ENCODE measurements at places on chromosomes 5 and 9.

DNA sequence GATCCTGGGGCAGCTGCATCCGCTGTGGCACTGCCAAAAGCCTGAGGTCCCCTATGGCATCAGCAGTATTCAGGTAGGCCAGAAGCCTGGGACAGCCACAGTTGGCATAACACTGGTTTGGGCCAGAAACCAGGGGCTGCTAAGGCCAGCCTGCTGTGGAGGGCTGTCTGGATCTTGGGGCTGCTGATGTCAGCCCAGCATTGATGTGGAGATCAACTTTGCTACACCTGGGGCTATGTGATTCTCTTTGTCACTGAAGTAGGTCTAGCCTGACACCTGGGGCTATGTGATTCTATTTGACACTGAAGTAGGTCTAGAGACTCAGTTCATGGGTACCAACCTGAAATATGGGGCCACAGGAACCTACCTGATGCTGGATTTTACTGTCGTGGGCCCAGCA is 411.5 kb downstream of the RASEF start:
- no peak for DNase-seq

GRCh38 chr9:105421154-105421553 is 26.7 kb upstream of the FSD1L start:
- DNase-seq = no peak

DNA sequence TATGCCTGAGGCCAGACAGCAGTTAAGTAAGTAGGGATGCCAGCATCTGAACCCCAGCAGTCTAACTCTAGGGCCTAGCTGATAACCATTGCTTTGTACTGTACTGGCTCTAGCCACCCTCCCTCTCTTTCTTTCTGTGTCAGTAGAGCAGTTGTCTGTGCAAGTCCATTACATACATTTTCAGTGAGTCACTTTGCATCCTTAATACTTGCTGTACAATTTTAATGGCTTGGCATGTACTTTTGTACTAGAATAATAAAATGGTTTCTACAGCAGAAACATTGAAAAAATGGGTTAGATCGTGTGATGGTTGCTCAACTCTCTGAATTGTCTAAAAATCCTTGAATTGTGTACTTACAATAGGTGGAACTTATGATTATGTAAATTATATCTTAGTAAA is 1.5 kb upstream of the TTC39B start:
- no peak for DNase-seq

DNA sequence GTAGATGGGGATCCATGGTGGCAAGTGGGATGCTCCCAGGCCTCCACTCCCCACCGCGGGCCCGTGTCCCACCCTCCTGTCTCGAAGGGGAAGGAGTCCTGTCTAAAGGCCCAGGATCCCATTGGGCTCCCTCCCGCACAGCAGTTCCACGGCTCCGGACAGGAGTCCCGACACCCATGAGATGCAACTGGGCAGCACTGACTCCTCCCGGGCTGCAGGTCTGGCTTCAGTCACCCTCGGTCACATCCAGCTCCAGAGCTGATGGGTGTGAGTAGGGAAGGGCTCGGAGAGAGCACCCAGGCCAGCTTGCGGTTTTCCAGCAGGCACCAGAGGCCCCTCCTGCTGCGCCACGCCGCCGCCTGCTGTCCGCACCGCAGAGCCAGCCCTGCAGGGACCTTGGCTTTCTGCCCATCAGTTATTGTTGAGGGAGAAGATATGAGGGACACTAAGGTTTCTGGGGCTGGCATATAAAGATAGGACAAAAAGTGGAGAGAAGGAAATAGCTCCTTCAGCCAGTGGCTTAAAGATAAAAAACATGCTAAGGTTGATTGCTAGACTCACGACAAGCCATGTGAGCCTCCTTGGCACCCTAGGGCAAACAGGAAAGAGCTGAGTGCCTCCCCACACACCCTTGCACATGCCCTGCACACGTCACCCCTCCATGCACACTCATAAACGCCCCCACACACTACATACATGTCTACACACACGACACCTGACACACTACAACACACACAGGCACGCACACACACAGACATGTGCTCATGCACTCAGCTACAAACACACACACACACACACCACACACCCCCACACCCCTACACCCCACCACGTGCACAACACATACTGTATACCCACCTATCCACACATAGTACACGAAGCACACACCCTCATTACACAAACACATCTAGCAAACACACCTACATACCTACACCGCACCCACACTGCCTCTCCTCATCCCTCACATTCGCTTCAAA is 79.0 kb downstream of the AK8 start:
- no peak for DNase-seq

DNA sequence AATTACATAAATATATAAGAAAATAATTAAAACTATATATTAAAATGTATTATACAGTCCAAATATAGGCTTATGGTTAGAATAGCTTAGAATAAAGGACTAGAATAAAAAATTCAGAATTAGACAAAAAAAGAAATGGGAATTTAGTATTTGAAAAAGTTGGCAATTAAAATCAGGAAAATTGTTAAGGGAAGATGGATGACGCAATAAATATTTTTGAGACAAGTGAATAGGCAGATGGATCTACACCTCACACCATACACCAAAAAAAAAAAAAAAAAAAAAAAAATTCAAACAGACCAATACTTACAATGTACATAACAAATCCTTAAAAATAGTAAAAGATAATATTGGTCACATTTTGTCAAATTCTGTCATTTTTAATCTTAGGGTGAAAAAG is 200.7 kb downstream of the TMEM232 start:
- no peak for DNase-seq

DNA sequence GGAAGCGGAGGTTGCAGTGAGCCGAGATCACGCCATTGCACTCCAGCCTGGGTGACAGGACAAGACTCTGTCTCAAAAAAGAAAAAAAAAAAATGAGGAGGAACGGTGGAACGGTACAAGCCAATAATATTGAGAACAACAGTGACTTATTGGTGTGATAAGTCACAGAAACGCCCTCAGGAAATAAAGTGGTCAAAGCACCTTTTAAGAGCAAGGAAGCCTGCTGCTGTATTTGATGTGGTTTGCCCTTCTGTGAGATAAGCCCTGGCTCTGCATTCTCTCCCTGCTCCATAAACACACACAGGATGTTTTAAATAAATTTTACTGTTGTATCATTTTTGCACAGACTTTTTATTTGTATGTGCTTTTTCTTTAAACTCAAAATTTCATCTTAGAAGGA is 269.9 kb upstream of the MSX2 start:
- no peak for DNase-seq

GRCh38 chr9:70923961-70924360 is 197.5 kb downstream of the TRPM3 start:
- DNase-seq = no peak

- no peak for DNase-seq
Observed at GRCh38 chr5:148859703-148860102, 33.3 kb downstream of the ADRB2 start.

- DNase-seq = no peak
Observed at GRCh38 chr9:86410281-86410680, 56.1 kb upstream of the TUT7 start.

DNA sequence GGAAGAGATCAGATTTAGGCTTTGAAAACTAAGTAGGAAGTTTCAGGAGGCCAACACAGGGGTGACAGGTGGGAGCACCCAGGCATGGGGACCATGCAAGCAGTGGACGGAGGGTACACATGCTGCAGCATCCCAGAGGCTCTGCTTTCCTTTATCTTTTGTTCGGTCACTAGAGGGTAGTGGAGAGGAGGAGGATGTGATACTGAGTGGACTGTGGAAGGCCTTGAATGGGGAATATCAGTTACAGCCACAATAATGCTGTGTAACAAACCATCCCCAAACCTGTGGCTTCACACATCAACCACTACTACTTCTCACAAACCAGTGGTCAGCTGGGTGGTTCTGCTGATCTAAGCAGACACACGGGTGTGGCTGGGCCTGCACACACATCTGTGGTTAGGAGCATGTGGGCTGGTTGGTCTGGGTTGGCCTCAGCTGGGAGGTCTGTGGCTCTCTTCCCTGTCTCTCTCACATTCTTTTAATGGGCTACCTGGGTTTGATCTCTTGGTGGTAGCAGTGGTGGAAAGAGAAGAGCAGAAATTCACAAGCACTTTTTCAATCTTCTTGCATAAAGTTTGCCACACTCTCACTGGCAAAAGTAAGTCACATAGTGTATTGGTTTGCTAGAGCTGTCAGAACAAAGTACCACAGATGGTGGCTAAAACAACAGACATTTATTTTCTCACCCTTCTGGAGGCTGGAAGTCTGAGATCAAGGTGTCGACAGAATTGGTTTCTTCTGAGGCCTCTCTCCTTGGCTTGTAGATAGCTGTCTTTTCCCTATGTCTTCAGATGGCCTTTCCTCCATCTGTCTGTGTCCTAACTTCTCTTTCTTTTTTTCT is 238.7 kb downstream of the AGTPBP1 start:
- DNase-seq = no peak

GRCh38 chr9:136051837-136052471 is 43.1 kb downstream of the NACC2 start:
- peak; percentile 52 for DNase-seq

DNA sequence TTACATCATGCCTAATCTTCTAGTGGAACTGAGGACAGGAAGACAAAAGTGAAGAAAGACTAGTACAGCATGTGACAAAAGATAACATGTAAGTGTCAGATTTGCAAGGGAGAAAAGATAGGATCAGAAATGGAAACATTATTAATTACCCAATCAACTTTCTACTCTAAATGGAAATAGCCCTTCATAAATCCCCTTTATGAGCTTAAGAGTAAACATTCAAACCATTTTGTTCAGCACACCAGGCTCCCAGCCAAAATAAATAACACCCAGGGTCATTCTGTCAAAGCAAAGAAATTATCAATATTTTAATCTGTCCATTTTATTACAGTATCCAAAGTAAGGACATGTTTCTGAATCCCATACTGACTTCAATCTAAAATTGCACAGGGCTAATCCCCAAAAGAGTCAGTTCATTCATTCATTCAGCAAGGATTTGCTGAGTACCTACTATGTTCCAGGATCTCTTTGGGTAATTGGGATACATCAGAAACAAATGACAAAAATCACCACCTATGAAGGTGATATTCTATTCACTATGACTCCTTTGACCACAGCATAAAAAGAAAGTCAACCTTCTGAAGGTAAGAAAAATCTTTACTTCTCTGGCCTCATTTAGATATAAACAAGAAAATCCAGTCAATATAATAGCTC is 5.3 kb downstream of the PRELID2 start:
- DNase-seq = no peak

- DNase-seq = no peak
Observed at GRCh38 chr9:114761523-114761922, 44.3 kb downstream of the TNFSF15 start.

GRCh38 chr5:172911628-172911880 is 47.7 kb upstream of the RPL26L1 start:
- DNase-seq = no peak

DNA sequence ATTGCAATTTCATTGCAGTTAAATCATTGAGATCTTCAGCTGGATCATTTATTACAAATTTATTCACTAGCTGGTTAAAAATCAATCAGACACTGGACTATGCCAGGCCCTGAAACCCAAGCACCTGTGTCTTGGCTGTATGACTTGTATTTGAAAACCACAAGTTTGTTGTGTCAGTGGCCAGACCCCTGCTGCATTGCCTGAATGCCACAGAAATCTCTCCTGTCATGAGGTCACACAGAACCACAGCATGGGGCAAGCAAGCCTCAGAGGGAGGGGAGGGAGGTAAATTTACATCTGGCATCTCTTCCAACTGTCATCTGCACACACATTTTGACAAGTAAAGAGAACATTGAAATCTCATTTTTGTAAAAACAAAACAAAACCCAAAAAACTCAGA is 90.0 kb downstream of the ARRDC3 start:
- DNase-seq = no peak

DNA sequence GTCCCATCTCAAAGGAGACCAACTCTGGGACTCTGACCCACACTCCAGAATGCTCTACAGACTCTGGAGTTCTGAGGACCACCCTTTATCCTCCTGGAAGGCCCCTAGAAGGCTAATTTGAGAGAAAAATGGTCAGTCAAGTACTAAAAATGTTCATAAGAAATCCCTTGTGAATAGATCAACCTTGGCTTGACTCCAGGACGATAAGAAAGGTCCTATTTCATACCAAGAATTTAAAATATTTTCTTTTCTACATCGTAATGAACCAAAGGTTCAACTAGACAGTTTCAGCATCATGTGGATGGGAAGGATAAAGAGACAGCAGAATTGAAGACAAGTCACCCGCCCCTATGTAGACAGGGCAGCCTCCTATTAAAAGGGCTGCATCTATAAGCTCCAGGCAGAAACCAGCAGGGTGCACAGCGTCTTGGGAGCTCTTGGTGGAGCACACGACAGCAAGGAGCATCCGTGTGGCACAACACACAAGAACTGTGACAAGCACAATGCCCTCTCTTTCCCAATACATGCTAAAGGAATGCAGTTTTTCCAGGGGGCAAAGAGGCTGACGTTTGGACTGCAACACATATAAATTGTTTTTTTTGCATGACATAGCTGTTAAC is 38.3 kb downstream of the RASEF start:
- no peak for DNase-seq

GRCh38 chr5:58979090-58979489 is 396.2 kb downstream of the RAB3C start:
- DNase-seq = no peak

Measured in HS-27A (cell line).